ENCODE measurements at places on chromosomes 3 and 15.
A peak's percentile ranks its signal among the peaks of the same experiment; 100 is the strongest.

GRCh38 chr3:79765911-79766310, 1.9 kb downstream of the ROBO1 start:
- no peak for DNase-seq

- no peak for DNase-seq
These were observed 61.0 kb downstream of the TPRG1 start for GRCh38 chr3:189232790-189233189.

- DNase-seq = no peak
These were observed 9.7 kb downstream of the ZXDC start for GRCh38 chr3:126465928-126466544.

GRCh38 chr3:46071222-46071858, 44.1 kb upstream of the XCR1 start:
- DNase-seq = no peak

DNA sequence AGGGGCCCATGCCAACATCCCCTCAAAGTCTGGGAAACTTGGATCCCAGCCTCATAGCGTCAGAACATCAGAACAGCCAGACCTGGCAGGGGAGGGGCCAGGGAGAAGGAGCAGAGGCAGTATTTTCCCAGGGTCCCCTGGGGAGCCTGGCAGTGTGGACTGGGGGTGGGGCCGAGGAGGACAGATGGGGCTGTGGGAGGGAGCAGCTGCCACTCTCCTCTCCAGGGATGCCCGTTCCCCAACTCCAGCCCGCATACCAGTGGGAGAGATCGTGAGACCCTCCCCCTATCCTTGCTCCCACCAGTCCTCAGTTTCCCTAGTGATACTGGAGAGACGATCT, 6.5 kb upstream of the DNAJB8 start:
- no peak for DNase-seq

DNA sequence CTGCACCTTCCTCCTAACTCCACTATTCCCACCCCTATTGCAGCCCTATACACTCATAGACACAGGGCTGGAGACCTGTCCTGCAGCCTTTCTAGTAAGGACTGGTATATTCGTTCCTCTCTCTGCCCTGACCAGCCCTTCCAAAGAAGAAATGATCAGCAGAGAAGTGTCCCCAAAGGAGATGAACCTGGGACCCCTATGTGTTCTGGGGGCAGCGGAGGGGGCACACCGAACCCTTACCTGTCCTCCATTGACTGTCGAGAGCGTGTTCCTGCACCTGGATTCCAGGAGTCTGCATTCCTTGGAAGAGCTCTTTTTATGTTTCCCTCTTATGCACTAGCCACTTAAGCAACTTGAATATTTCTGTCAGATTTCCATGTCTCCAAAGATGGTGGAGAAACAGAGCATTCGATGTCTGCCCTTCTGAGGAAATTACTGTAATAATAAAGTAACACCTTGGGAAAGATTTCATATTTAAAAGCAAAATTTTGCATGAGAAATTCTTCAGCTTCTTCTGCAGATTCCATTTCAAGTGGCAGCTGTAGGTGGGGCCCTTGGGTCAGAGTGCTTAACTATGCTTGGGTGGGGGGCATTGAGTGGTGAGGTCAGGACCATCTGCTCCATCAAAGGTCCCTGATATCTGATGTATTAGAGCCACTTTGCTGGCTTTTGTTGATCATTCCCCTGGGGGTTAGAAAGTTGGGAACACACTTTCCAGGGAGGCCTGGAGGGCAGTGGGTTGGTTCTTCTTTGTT, 6.3 kb downstream of the EPHB1 start:
- DNase-seq = no peak

DNA sequence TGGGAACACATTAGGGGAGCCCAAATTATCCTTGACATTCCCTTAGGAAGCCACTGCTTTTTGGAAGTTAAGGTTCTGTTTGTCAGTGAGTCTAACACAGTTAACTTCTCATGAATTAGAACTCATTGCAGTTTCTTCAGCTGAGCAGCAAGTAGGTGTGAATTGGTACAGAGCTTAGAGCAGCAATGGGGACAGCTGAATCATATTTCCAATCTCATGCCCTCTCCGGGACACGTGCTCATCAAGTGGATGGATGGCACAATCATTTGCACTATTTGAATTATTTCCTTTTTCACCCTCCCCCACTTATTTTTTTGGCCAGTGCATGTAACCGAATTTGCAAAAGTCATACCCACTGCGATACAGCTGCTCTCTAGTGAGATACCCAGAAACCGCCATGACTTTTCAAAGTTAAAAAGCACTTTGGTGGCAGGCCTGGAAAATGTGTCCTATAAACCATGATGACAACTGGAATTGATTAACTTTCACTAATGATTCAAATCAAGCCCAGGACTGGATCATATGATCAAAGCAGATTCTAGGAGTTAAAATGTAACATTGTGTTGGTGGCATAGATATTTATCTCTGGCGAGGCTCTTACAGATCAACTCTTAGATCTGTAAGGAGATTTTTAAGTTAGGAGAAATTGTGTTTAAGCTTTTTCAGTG, 76.4 kb downstream of the EBLN2 start:
- DNase-seq = no peak

GRCh38 chr3:22971497-22971896, 231.6 kb upstream of the UBE2E2 start:
- no peak for DNase-seq

DNA sequence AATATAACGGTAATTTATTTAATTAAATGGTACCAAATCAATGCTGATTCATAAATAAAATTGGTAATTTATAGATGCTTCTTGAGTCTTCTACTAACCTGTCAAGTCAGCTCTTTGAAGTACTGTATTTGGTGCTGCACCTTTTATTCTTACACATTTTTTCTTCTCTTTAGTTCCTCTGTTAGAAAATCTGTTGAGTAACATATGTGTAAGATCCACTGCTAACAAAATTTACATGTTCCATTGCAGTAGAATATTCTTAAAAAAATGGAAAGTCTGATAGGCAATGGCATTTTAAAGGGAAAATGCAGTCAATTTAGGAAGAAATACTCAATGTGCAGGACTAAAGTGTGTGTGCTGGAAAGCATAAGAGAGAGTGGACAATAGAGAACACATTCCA, 936.6 kb downstream of the ZPLD1 start:
- DNase-seq = no peak

GRCh38 chr3:42655980-42656679, 2.6 kb downstream of the ZBTB47 start:
- no peak for DNase-seq

- DNase-seq = no peak
These were observed 5.2 kb downstream of the NGRN start for GRCh38 chr15:90270502-90271150.

- no peak for DNase-seq
These were observed 442.6 kb upstream of the PROK2 start for GRCh38 chr3:72227486-72228070.

DNA sequence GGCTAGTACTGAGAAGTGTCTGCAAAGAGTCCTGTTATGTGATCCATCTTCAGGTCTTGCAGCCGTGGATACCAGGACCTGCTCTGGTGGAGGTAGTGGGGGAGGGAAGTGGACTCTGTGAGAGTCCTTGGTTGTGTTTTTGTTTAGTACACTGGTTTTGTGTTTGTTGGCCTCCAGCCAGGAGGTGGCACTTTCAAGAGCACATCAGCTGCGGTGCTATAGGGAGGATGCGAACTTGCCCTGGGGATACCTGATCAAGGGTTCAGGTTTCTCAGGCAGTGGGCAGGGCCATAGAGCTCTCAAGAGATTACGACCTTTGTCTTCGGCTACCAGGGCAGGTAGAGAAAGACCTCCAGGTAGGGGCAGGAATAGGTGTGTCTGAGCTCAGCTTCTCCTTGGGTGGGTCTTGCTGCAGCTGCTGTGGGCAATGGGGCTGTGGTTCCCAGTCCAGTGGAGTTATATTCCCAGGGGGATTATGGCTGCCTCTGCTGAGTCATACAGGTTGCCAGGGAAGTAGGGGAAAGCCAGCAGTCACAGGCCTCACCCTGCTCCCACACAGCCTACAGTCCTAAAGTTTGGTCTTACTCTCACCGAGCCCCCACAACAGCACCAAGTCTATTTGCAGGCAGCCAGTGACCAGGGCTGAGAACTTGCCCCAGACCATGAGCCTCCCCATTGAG, 132.8 kb upstream of the NPHP3 start:
- no peak for DNase-seq

GRCh38 chr15:45179221-45179985, 8.4 kb downstream of the SHF start:
- no peak for DNase-seq

- DNase-seq = no peak
These were observed 24.6 kb downstream of the ACAD11 start for GRCh38 chr3:132635052-132635451.

- no peak for DNase-seq
These were observed 12.3 kb downstream of the MEGF11 start for GRCh38 chr15:66241087-66241907.

DNA sequence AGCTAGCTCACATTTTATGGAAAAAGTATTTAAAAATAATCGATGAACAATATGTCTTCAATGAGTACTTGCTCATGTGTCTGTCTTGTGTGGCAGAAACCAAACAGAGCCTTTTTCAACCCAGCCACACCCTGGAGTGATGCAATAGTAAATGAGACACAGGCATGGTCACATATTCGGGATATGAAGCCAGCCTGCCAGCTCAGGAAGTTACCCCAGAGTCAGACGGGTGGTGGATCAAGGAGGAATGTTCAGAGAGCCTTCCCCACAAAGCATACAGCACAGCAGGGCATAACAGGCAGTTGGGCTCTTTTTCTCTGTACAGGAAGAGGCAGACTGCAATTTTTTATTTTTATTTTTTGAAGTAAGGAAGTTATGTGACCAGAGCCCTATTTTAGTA, 27.3 kb downstream of the LARP6 start:
- no peak for DNase-seq

DNA sequence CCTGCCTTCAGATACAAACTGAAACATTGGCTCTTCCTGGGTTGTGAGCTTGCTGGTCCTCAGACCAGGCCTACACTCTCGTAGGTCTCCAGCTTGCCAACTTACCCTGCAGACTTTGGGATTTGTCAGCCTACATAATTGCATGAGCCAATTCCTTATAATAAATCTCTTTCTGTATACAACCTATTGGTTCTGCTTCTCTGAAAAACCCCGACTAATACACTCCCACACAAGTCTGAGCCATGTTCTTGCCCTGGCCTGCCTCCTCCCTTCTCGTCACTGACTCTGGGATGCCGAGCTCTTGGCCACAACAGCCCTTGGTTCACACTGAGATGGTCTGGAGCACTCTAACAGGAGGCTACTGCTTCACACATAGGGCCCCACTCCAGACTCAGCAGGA, 9.5 kb downstream of the CYP19A1 start:
- DNase-seq = no peak

- no peak for DNase-seq
These were observed 98.2 kb upstream of the RASGRP1 start for GRCh38 chr15:38662805-38663204.

DNA sequence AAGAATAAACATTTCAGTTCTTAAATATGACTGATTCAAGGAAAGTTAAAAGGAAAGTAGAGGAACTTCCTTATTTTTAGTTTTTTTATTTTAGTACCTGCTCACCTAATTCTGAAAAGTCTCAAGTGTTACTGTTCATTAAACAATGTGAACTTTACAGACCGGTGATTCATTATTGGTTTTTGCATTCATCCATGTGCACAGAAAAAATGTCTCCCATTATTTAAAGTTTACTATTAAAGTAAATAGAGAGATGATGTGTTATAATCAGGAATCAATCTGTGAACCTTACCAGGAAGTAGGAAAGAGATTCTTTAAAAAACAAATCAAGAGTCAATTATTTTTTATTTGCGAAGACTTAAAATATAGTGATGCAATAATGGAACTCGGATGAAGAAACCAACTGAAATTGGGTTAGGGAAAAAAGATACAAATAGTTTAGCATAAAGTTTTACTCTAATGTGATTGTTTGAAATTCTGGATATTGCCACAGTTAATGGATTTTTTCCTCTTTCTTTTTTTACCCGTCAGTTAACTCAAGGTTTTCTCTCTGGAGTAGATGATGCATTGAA, 119.4 kb upstream of the SAMMSON start:
- no peak for DNase-seq

GRCh38 chr3:114760679-114761078, 386.4 kb downstream of the ZBTB20 start:
- no peak for DNase-seq

DNA sequence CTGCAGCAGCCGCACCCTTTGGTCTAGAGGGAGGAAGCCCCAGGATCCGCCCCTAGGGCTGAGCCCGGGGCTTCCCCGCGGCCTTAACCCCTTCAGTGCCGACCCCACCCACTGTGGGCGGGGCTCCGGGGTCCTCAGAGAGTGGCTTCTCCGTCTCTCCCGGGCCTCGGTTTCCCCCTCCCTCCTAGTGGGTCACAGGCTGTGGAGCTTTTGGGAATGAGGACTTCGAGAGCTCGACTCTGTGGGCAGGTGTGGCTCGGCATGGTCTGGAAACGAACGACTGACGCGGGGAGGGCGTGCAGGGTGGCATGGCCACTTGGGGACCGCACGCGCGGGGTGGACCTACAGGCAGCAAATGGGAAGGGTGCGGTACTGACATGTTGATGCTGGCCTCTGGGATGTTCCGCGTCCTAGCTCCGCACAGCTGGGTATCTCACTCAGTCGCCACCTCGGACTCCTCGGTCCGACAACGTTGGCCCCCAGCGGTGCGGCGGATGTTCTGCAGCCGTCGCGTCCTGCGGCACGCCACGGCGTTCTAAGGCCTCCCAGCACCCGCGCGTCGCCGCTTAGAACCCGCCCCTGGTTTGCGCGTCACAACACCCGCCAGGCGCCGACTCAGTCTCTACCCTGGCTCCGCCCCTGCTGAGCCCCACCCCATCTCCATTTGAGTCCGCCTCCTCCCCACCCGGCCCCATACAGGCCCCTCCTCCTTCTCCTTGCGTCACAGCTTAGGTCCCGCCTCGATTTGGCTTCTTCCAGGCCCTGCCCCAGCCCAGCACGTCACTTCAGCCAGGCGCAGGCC, at the start of the genes HYAL3 and NAA80:
HYAL3 (minus strand) TSS at position 570 of the 802 bp plus-strand sequence. CDS start 3,803 bp downstream, outside the sequence.
NAA80 (minus strand) TSS at position 570 of the 802 bp plus-strand sequence. CDS start 1,942 bp downstream, outside the sequence.
- peak; percentile 99 for DNase-seq

GRCh38 chr3:190064112-190064511, 56.6 kb downstream of the P3H2 start:
- no peak for DNase-seq
